ENCODE measurements at places on chromosomes 2 and 18.

DNA sequence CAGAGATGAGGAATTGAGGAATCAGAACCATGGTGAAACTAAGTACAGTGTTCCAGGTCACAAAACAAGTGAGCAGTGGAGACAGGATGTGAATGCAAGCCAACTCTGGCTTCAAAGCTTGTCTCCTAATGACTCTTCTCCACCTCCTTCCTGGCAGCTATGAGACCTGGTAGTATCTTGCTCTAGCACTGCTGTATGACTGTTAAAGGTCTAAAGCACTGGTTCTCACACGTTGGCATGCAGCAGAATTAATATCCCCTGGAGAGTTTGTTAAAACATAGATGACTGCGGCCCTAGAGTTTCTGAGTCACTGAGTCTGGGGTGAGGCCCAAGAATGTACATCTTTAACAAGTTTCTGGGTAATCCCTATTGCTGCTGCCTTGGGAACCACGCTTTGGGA lies 63.3 kb downstream of the SUCLG1 start:
- no peak for DNase-seq

GRCh38 chr2:16635791-16636699 lies 29.6 kb downstream of the CYRIA start:
- DNase-seq, result no peak

DNA sequence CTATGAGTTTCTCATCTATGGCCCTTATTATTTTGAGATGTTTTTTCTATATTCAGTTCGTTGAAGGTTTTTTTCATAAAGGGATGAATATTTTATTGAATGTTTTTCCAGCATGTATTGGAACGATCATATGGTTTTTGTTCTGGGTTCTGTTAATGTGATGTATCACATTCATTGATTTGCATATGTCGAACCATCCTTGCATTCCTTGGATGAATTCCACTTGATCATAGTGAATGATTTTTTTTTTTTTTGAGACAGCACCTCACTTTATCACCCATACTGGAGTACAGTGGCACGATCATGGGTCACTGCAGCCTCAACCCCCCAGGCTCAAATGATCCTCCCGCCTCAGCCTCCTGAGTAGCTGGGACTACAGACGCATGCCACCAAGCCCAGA lies 5.5 kb upstream of the NEMP2 start:
- DNase-seq, result no peak

- no peak for DNase-seq
Observed at GRCh38 chr2:9140645-9141044, 66.0 kb upstream of the ASAP2 start.

DNA sequence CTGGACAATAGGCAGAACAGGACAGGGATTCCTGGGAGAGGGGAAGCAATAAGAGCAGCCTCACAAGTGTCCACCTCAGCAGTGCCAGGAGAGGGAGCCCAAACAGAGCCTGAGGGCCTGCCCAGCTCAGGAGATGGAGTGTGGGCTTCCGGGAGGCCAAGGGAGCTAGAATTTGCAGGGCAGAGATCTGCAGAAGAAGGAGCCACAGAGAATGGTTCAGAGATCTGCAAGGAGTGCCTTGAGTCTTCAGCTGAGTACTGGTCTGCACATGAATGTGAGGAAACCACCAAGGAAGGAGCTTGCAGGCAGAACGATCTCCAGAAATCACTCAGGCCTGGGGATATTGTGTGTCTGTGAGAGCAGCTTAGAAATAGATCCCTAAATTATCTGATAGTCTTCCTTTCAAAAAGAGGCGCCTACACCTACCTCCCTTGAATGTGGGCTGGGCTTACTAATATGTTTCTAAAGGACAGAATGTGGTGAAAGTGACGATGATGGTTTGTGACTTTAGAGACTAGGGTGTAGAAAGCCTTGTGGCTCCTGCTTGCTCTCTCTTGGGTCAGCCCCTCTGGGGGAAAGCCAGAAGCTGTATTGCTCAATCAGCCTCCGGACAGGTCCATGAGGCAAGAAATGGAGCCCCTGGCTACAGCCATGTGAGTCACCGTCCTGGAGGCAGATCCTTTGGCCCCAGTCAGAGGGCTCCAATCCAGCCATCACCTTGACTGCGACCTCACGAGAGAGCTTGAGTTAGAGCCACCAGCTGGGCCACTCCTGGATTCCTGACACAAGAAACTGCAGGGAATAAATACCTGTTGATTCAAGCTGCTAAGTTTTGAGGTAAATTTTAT lies 7.6 kb upstream of the LPIN1 start:
- peak; percentile 44 for DNase-seq

DNA sequence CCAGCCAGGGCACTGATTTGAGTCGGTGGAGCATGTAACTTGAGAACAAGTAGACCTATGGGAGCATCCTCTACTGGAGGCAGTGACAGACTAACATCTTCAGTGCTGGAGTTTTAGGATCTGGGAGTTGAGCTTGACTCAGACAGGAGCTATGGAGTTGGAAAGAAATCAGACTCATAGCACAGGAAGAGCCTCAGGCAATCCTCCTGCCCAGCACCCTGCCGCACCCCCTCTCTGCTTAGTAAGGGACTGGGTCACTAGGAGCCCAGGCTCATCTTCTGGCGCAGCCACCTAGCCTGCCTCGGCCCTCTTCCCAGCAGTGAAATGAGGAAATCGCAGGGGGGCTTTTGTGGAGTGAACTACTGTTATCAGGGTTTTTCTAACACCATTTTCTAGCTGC lies 3.6 kb downstream of the ARID5A start:
- DNase-seq, result no peak

GRCh38 chr18:61556862-61557261 lies 223.6 kb downstream of the CDH20 start:
- no peak for DNase-seq

DNA sequence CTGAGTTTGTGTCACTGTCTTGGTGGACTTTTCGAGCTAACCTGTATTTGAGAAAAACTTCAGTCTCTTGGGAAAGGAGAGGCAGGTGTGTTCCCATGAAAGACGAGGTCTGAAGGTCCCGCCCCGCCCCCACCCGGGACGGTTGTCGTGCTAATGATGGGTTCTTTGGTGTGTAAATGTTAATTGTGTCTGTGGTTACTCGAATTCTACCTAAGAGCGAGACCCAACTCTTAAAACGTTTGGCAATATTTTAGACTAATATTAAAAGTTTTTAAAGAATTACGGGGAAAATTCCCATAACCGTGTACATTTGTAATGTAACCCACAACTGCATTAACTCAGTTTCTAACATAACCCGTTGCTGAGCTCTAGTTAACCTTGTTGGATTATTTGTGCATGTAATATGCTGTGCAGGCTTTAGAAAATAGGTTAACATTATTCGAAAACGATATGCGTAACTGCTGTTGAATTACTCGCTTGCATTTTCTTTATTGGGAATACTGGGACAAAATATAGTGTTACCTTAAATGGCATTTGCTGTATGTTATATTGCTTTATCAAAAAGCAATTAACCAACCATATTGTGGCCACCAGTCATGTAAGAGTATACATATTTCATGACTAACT lies 833 bp downstream of the EPB41L5 start:
- no peak for DNase-seq

GRCh38 chr18:75482880-75483279 lies 55.4 kb upstream of the SMIM21 start:
- DNase-seq, result no peak

- DNase-seq, result no peak
Observed at GRCh38 chr18:31204166-31204565, 41.5 kb upstream of the DSC1 start.

DNA sequence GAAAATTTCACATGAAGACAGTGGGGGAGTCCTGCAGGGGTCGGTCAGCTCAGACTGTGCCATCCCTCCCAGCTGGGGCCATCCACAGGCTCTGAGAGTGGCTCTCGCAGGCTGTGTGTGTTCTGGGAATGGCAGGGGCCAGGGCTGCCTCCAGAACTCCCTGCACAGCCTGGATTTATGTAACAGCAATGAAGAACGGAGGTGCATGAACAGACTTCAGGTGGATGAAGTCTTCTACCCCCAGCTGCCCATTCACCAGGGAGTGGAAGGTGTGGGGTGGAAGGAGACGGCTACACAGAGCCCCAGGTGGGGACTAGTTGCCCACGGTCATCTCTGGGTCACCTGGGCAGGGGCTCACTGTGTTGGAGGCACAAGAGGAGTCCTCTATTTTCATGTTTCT lies 56.1 kb upstream of the HDAC4 start:
- no peak for DNase-seq

- DNase-seq, result no peak
Observed at GRCh38 chr2:41657226-41657625, 390.6 kb upstream of the PKDCC start.

GRCh38 chr2:163370169-163370886 lies 365.5 kb downstream of the FIGN start:
- DNase-seq, result no peak

DNA sequence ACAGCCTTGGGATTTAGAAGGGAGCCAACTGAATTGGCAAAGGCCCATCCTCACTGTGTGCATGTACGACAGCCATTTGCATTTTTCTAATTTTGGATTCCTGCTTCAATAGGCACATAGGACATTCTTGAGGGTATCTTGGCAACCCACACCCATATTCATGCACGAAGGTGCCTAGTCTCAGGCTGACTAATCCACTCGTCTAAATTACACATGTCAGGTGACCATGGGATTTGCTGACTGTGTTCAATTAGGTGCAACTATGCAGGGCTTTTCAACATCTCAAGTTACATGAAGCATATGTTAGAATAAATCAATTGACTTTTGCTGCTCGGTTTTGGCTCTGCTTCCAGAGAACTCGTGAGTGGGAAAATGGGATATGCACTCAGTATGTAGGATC lies 249.7 kb downstream of the SP3 start:
- DNase-seq, result no peak
